ENCODE measurements at places on chromosomes 16 and 17.

- no peak for DNase-seq
Observed at GRCh38 chr16:80515374-80515773, 25.4 kb upstream of the DYNLRB2 start.

- no peak for DNase-seq
Observed at GRCh38 chr16:72443809-72444208, 271.9 kb upstream of the PMFBP1 start.

DNA sequence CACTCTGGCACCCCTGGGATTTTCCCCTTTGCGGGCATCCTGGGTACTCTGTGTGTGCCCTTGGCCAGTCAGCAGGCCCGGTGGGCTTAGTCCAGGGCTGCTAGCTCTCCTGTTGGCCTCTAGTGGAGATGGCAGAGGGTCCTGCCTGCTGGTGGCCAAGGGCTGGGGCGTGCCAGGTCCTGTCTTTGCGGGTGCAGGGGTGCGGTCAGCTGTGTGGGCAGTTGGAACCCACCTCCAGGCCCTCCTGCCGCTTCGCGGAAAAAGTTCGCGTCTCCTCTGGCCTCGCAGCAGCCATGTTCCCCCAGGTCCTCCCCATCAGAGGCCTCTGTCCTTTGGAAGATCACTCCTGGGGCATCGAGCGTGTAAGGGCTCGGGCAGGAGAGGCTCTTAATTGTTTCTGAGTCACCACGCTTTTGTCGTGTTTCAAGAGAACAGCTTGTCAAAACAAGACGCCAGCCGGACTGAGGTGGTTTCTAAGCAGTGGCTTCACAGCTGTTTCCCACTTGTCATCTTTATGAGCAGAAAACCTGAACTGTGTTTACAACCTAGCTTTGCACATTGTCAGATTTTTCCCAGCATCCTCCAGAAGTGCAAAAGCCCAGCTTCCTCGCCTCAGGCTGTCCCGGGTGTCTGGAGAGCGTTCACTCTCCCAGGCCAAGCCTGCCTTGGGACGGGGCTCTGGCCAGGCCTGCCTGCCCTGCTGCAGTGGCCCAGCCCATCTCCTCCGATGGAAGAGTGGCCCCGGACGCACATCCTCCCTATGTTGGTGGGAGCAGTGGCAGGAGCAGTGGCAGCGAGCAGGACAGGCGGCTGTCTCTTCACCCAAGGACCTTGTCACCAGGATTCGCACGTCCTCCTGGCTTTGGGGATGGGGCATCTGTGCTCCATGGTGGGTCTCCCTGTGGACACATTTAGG lies 5.0 kb upstream of the DNASE1L2 start:
- no peak for DNase-seq

DNA sequence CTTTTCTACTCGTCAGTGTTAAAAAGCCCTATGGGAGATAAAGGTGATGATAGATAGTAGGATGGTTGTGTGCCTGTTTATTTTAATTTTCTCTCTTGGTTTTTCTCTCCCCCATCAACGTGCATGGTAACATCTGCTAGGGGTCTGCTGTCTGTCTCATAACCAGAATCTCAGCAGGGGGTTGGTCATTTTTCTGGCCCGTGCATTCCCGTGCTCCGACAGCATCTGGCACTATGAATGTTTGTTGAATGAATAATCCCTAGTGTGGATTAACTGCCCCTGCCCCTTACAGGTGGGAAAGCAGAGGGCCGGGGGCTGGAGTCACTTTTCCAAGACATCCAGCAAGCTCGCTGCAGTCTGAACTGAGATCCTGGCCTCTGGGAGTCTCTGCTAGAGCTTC lies 6.3 kb downstream of the CA5A start:
- no peak for DNase-seq

All from fibroblast of skin of left quadriceps (primary cell).